ENCODE measurements at places on chromosomes 6 and 20.

GRCh38 chr6:75424618-75425548 lies 68.7 kb downstream of the FILIP1 start:
- no peak for DNase-seq

DNA sequence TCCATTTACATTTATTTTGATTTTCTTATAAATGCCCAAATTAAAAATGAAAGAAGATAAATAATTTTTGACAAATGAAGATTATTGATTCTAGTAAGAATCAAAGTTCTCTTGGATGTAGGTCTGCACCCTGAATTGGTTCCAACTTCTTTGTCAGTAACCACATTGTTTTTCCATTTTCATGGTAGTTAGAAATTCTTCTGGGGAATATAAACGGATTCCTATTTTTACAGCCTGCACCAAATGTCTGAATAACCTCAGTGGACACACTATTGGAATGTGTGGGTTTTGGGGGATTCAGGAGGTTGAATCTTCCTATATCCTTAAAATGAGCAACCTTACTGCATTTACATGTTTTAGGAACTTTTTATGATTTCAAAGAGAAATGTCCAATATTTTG lies 1085.3 kb upstream of the MAP3K7 start:
- DNase-seq: no peak

DNA sequence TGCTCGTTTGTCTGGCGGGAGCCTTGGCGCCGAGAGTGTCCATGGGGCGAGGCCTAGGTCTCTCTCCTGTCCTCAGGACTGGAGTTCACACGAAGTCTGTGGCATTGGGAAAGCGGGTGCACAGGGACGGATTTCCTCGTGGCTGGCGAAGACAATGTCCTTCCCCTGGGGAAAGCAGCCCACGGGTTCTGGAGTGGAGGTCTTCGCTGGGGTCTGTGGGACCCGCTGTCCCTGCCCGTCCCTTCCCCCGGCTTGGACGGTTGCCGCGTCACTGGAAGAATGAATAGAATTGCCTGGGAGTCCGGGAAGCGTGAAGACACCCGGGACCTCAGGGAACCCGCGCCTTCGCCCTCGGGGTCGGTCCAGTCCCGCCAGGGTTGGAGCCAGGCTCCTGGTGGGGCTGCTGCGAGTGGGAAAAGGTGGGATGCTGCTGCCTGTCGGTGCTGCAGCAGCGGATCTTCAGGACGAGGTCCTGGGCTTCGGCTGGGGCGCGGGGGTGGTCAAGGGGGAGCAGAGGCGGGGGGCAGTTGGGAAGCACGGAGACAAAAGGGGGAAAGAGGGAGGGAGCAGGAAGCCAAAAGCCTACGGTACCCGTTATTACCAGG lies 441.8 kb upstream of the DEFB115 start:
- no peak for DNase-seq

- DNase-seq: peak; percentile 40
Observed at GRCh38 chr6:21594416-21595281, 1.1 kb downstream of the SOX4 start.

- DNase-seq: no peak
Observed at GRCh38 chr6:44020664-44021425, 106.4 kb downstream of the MRPL14 start.

DNA sequence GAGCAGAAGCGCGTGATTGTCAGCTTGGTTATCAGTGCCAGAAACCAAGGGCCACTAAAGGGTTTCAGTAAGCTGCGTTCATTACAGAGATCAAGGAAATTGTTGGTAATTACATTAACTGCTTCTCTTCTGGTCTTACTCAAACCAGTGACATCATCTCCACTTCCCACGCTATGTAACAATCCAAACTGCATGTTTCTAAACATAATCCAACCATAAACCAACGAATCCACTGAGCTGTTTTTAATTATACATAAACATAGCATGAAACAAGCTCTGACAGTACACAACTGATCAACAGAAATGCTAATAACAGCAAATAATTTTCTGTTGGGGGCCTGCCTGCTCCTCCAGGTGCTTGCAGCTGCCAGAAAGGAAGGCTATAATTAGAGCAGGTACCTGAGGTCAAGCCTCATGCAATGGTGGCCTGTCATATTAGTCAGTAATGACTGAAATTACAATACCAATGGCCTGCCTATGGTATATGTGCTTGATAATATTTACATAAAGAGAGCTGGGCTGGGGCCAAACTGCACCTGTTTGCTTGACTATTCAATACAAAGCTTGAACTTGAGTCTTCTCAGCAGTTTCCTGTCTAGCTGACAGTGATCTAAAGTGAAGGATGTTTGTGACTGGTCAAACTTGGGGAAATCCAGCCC lies 40.1 kb downstream of the ILRUN start:
- DNase-seq: no peak

DNA sequence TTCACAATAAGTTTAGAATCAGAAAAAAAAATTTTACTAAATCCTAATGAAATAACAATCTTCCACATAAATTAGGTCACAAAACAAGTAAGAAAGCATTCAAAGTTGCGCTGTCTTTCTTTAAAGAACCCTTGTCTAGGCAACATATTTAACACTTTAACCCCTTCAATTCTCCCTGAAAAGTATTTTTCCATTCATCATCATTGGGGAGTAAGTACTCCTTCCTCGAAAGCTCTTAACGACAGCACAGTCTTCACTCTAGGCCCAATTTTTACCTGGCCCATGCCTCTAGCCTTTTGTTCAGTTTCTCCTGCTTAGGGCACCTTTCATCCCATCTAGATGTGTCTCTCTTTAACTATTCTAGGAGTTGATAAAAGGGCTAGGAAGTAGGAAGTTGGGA lies 2.6 kb downstream of the TSPYL1 start:
- no peak for DNase-seq

DNA sequence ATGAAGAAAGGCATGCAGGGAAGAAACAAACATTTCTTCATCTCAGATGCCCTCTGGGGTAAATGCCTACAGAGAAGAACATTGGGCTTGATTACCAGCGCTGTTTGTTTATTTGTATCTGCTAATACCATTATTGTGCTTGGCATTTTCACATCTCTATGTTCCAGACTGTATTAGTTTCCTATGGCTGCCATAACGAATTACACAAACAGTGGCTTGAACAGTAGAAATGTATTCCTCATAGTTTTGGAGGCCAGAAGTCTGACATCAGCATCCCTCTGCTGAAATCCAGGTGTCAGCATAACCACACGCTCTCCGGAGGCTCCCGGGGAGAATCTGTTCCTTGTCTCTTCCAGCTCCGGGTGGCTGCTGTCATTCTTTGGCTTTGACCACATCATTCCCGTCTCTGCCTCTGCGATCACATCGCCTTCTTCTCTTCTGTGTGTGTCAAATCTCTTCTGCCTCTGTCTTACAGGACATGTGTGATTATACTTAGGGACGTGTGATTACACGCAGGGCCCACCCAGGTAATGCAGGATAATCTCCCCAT lies 241.6 kb upstream of the SUPT3H start:
- DNase-seq: no peak
